ENCODE measurements at places on chromosomes 11 and 22.
A peak's percentile ranks its signal among the peaks of the same experiment; 100 is the strongest.

DNA sequence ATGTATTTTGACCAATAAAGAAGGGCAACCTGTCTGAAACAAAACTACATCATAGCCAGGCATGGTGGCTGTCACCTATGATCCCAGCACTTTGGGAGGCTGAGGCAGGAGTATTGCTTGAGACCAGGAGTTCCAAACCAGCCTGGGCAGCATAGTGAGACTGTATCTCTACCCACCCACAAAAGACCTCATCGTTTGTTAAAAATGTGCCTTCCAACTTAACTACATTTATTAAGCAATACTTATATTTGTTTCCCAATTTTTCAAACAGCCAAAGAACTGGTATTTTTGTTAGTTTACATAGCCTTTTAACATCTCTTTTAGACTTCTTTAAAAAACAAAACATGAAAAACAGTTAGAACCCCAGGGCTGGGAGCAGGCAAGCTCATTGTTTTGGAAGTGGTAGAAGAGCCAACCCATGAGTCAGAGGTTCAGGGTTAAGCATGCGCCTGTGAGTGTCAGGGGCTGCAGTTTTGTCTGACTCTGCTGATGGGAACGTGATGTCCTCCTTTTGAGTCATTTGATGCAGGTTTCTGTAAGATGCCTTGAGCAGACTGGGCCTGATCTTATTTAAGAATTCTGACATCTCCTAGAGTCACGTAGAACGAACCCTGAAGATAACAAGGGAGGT is 53.9 kb upstream of the CRTAM start:
- no peak for DNase-seq

DNA sequence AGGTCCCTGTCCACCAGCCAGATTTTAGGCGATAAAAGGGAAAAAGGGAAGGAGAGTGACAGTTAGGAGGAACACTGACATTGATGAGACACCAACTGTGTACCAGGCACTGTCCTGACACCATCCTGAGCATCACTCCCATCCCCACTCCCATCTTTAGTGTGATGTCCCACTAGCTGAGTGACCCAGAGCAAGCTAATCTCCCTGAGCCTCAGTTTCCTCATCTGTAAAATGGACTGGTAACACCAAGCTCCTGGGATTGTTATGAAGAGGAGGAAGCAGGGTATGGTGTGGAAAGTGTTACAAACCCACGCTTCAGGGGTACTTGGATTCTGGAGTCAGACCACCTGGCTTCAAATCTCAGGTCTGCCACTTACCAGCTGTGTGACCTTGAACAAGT is 8.5 kb upstream of the P2RY6 start:
- DNase-seq, result no peak

- no peak for DNase-seq
Measured at GRCh38 chr11:8178297-8178696, 9.5 kb upstream of the RIC3 start.

DNA sequence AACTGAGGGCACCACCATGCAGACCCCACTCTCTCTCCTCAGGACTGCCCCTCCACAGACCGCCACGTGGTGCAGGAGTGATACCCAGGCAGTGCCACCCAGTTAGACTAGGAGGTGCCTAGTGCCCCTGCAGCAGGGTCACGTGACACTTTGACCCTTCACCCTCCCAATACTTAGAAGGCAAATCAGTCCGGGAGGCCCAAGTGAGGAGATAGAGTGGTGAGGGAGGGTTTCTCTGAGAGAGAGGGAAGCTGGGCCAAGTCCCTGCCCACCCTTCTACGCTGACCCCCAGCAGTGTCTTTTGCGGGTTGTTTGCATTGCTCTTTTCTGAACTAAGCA is 84.6 kb downstream of the BUD13 start:
- DNase-seq, result no peak

DNA sequence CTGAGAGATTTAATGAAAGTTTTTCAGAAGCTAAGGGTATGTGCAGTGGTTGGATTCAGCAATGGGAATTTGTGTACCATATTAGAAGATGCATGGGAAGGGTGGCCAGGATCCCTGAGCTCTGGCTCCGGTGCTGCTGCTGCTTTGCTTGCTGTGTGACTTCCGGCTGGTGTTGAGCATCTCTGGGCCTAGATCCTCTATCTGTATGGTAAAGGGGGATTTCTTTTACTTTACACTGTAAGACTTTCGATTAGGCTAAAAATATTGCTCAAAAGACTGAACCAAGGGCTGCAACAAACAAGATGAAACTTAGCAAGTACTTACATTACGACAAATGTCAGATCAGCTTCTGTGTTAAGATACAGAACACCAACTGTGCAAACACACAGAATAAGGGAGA is 39.1 kb downstream of the XRRA1 start:
- DNase-seq, result no peak

DNA sequence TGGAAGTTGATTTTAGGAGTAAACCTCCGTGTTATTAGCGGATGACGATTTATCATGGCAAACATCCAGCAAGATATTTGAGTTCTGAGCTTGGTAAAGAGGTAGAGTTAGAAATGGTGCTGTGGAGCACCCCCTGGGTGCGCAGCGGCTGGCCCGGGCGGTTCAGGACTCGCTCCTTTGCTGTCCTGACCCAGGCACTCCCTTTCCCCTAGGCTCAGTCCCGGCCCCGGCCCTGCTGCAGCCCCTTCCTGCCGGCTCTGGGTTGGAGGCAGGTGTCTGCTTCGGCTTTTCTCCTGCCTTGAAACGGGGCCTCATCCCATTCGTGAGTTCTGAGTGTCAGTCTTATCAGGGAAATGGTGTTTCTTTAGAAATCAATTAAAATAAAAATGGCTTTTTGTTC is 33.4 kb downstream of the AP2A2 start:
- no peak for DNase-seq

- no peak for DNase-seq
Measured at GRCh38 chr11:1671658-1672057, 25.3 kb upstream of the KRTAP5-6 start.

- no peak for DNase-seq
Measured at GRCh38 chr11:28739489-28740280, 631.5 kb downstream of the METTL15 start.

- no peak for DNase-seq
Measured at GRCh38 chr22:31932863-31933262, 11.5 kb upstream of the YWHAH start.

DNA sequence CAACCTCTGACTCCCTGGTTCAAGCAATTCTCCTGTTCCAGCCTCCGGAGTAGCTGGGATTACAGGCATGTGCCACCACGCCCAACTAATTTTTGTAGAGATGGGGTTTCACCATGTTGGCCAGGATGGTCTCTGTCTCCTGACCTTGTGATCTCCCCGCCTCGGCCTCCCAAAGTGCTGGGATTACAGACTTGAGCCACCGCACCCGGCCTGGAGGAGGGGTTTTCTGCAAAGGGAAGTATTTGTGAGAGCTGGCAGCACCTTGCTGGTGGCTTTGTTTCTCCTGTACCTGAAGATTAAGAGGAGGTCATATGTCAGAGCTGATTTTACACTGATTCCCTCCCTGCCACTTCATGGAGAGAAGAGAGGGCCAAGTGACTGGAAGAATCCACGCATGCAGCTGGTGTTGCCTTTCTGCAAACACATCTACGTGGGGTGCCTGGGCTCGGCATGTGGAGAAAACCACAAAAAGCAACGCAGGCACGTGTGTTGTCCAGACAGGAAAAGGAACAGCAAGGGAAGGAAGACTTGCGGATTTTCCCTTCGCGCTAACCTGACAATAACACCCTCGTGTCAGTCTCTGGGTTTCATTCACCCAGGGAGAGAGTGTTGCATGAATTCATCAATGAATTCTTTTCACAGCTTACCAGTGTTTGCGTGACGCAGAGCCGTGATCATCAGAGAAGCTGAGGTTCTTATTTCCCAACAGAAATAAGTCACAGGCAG is 61.9 kb downstream of the TSPAN18 start:
- no peak for DNase-seq

DNA sequence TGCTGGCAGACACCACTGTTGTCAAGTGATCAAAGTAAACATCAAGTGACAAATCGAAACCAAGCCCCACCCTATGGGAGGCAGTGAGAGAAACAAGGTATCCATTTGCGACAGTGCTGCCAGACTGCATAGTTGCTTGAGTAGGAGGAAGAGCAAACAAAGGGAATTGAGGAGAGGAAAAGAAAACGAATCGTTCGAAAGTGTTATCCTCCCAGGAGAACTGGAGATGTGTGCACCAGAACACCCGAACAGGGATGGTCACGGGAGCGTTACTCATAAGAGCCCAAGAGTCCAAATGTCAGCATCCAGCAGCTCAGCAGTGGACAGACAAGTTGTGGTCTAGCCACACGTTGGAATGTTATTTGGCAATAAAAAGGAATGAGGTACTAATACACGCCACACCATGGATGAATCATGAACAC is 58.4 kb upstream of the NUP50 start:
- no peak for DNase-seq

DNA sequence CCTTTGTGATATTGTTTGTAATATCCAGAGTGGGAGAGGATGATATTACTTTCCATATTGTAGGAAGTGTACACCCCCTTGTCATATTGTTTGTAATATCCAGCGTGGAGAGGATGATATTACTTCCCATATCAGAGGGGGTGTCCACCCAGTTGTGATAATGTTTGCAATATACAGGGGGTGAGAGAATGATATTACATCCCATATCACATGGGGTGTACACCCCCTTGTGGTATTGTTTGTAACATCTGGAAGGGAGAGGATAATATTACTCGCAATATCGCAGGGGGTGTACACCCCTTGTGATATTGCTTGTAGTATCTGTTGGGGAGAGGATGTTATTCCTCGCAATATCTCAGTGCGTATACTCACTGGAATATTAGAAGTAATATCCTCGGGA is 61.5 kb downstream of the PRSS23 start:
- no peak for DNase-seq

DNA sequence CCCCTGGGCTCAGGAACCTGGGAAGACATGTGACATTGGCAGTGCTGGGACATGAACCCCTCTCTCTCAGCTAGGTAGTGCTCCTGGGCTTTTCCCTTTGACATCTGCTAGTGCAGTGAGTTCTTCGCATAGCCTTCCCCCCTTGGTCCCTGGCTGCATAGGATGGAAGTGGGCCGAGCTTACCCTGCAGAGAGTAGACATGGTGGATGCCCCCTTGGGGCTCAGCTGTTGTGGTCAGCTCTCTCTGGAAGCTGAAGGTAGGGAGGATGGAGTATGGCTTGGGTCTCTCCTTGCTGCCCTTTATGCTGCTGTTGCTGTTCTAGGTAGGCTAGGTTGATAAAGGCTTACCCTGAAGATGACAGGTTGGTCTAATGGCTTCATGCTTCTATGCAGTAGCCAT is 92.1 kb downstream of the ZBTB16 start:
- no peak for DNase-seq

DNA sequence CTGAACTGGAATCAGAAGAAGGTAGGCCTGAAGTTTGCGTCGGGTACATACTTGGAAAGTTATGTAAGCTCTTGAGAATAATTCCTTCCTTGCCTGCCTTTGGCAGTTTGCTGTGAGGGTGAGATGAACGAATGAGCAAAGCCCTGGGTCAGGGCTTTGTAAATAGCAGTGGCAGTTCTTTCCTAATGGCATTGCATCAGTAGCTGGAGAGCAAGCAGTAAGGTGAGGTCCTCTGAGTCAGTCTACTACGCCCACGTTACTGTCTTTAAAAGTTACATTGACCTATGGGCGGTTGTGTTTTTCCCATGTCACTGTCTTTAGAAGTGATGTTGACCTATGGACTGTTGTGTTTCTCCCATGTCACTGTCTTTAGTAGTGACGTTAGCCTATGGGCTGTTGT is 179.1 kb upstream of the E2F8 start:
- no peak for DNase-seq

- DNase-seq, result peak; percentile 9
Measured at GRCh38 chr11:15114501-15115475, at the start of gene INSC. INSC (plus strand) TSS chr11:15114923; CDS start chr11:15149175, 34,252 bp downstream.

GRCh38 chr22:27251563-27251962 is 550.0 kb downstream of the MN1 start:
- no peak for DNase-seq

DNA sequence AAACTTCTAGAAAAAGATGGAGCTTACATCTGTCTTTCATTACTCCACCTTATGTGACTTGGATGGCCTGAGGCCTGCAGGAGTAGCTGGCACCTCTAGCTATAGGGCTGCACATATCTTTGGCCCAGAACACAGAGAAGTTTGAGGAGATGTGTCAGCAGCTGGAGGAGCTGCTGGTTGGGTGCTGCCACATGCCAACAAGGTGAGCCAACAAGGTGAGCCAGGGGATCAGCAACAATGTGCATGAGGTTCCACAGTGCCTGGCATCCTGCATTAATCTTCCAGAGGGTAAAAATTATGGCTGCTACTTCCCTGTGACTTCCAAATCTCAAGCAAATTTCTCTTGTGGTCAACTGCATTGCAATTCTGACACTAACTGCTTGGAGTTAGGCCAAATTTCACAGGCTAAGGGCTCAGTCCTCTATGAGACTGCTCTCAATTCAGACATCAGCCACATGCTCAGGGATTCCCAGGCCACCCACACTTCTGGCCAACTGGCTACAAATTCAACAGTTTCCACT is 16.0 kb downstream of the RBM7 start:
- DNase-seq, result no peak

- DNase-seq, result no peak
Measured at GRCh38 chr11:36361472-36361871, 65.4 kb downstream of the PRR5L start.

DNA sequence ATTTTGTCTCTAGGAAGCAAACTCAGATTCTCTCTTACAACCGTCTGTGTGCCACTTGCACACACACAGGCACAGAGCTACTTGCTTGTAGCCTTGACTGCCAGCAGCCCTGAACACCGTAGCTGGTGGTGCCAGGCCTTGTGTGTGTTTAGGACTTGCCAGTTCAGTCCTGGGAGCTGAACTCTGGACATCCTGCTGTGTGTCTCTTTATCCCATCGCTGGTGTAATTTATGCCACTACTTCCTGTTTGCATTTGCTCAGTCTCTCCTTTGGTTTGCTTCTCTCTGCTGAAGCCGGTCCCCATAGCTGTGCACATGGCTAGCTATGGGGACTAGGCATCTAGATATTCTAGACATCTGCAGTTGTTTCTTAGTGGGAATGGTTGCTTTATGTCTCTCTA is 24.0 kb downstream of the MARK2 start:
- DNase-seq, result peak; percentile 27

- DNase-seq, result no peak
Measured at GRCh38 chr11:15711311-15711710, 596.6 kb downstream of the INSC start.

DNA sequence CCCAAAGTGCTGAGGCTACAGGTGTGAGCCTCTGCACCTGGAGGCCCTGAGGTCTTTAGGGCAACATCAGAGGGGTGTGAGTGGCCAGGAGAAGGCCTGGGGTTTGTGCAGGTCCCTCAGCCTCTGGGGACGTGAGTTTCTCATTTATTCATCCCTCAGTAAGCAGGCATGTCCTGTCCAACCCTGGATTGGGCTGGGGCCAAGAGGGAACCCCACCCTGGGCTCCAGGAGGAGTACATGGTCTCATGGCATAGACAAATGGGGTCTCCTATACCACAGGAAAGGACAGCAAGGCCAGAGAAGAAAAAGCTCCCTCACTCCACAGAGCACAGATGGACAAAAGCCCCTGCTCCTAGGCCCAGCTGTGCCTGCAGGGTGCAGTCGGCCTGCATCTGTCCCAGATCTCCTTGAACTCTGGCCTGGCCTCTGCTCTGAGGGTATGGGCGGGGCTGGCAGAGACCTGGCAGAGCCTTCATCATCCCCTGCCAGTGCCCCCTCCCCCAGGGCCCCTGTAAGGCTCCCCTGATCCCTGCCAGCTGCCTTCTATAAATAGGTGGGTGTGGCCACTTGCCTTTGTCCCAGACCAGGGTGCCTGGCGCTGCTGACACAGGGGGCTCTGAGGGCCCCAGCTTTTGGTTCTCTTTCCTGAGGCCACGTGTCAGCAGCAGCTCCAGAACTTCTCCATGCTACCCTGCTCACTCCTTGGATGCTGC is 34.6 kb downstream of the A4GALT start:
- DNase-seq, result no peak

All from NCI-H1092 (cell line).